Stimulated activated CD8-positive, alpha-beta memory T cell treated with anti-CD3 and anti-CD28 coated beads, Interleukin-4, amount 100 ng/mL, for 4 hours (primary cell): ENCODE measurements at places on chromosomes 3 and 15.
A peak's percentile ranks its signal among the peaks of the same experiment; 100 is the strongest.

- DNase-seq, result no peak
Observed at GRCh38 chr15:101258238-101259144, 6.6 kb upstream of the CHSY1 start.

DNA sequence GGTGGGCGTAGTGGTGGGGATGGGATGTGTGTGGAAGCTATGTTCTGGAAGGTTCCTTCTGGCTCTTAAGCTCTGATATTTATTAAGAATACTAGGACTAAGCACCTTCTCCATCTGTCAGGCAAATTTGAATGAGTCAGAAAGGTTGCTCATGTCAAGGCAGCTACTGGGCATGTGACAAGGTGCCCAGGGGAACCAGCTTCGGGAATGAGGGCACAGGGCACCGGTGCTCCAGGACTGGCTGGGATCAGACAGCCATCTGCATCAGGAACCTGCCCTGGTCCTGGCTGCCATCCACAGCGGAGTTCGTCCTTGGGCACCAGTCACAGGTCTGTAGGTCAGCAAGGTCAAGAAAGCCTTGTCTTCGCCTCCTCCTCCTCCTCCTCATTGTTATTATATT, 32.5 kb downstream of the CA12 start:
- DNase-seq, result no peak

DNA sequence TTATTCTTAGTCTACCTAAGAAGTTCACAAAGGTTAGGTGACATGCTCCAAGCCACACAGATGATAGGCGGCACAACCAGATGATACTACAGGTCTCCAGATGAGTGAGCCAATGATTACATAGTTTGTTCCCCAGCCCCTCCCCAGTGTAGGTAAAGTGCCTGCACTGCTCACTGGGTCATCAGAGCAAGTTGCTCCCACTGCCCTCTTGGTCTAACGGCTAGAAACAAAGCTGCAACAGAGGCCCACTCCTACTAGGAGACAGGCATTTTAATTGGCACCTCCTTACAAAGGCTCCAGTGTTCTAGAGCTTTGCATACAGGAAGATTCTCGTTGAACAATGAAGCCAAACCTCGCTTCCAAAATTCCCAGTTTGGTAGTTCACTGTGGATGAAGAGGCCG, 47.3 kb downstream of the TMEM44 start:
- no peak for DNase-seq

DNA sequence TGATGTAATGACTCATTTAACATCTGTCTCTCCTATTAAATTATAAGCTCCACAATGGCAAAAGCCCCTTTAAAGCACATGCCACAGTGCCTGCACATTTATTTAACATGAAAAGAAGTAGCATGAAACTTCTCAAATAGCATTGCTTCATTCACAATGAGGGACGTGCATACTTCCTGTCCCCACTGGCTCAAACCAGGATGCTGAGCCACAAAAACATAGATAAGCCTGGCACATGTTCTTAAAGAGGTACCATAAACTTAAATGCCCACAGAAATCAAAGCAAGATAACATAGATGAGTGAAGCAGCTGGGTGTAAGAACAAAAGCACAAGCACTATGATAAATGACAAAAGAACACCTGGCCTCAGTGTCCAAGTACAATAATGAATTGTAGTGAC, 3.8 kb downstream of the TP53BP1 start:
- no peak for DNase-seq

DNA sequence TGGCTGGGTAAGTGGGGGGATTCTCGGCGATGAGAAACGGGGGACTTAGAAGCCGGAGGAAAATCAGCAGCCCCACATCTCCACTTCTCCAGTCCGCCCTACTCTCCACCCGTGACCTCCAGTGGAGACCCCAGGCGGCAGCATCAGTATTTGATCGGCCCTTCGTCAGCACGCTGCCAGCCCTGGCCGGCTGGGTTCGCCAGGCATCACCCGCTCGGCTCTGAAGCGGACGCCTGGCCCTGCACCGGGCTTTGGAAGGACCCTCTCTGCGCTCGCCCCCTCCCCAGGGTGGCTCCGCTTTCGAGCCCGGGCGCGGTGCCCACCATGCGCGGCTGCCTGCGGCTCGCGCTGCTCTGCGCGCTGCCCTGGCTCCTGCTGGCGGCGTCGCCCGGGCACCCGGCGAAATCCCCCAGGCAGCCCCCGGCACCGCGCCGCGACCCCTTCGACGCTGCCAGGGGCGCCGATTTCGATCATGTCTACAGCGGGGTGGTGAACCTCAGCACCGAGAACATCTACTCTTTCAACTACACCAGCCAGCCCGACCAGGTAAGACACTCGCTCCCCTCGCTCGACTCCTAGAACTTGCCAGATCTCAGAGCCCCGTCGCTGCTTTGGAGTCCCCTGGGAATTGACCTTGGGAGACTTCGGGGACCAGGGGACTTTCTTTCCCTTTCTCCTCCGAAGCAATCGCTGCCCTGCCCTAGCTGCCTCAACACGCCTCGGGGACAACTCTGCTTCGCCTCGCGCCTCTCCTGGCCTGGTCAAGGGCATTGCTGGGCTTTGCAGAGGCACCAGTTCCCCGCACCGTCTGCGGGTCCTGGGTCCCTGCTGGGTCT, 561 bp downstream of the SIDT1 start:
- DNase-seq, result no peak

- no peak for DNase-seq
Observed at GRCh38 chr3:107241217-107241616, 136.0 kb upstream of the CCDC54 start.

DNA sequence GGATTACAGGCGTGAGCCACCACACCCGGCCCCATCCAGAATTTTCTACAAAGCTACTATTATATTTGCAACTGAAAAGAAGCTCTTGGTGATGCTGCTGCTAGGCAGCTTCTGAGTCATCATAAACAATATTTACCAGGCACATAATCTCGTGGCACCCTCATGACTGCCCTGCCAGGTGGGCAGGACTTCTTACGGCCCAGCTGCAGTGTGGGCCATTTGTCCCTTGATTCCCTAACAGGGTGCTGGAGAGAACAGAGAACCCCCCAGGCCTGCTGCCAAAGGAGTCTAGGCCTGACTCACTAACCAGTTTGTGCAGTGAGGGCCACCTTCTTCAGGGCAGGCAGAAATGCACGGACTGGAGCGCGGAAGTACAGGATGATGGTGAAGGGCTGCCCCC, 4.9 kb downstream of the EPB42 start:
- DNase-seq, result no peak

DNA sequence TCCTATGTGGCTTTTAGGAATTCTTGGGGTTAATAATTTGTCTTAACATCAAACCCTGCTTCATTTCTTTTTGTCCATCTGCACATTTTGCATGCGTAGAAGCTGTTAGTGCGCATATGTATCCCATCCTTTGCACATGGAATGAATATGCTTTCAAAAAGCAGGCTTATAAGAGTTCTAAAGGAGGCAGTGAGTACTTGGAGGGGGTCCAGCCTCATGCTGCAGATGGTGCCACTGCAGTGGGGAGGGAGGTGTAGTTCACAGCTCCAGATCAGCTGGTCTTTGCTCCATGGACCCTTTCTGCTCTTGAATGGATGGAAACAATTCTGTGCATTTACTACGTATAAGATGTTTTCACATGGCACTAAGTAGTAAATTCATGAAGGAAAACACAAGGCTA, 20.7 kb upstream of the SSR3 start:
- DNase-seq, result no peak

- DNase-seq, result peak; percentile 35
Observed at GRCh38 chr3:46378426-46378942, 7.7 kb downstream of the CCR5 start.

DNA sequence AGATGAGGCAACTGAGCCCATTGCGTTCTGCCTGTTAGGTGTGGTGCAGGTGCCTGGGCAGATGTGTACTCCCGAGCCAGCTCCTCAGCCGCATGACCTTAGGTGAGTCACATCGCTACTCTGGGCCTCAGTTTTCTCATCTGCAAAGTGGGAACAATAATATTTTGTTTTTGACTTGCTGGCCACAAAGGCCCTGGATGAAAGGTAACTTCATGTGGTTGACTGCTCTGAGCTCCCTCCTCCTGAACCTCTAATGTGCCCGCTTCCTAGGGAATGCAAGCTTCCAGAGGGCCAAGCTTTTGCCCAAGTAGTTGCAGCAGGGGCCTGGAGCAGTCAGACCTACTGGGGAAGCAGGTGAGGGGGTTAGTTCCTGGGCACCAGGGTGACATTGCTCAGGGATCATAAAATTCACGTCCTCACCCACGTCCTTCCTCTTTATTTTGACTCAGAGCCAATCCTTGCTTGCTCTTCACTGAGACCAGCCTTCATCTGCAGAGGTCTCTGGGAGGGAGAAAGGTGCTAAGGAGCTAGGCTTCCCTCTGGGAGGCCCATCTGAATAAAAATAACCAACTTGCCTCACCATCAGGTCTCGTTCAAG, 149.0 kb upstream of the TLE3 start:
- no peak for DNase-seq
